Activated CD4-positive, alpha-beta T cell treated with anti-CD3 and anti-CD28 coated beads for 1 hour (primary cell): ENCODE measurements at places on chromosomes 2 and 18.

- DNase-seq = no peak
Observed at GRCh38 chr2:223487214-223487846, 114.8 kb downstream of the SCG2 start.

DNA sequence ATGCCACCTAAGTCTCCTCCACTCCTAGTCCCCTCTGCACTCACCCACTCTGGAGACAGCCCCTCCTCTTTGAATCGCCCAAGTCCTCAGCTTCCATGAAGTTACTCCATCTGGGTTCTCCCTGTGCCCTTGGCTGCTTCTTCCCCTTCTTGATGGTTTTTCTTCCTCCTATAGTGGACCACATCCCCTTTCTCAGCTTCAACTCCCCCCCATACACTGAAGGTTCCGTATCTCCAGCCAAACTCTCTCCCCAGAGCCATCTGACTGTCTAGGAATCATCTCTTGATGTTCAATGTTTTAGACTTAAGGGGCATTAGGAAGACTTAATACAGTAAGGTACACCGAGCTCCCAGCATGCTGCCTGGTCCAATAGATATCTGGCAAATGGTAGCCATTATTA lies 39.6 kb downstream of the EMX1 start:
- no peak for DNase-seq

DNA sequence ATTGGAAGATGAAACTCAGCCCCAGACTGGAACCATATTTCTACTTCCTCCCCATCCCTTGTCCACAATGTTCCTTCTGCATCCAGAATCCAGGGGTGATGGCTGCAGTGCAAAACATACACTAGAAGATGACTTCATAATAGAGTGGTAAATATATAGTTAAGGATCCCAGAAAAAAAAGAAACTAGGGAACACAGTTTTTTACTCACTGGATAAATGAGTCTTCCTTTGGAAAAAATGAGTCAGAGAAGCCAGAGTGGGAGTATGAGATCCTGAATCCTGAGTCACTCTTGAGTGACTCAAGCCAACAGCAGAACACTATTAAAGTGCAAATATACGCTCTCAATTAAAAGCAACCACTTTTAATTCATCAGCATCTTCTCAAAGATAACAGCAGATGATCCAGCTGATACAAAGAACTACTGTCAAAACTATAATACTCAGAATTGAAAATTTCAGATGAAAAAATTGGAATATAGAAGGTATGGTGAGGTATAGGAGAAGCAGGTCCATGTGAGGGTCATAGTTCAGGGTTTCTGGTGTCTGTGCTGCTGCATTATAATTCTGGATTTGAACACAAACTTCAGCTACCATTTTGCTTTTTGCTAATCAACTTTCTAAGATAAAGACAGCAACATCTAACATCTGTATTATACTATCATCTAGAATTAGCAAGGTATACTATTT lies 987.2 kb upstream of the CDH2 start:
- DNase-seq = no peak

GRCh38 chr2:96325041-96325883 lies at the start of gene ITPRIPL1:
Gene ITPRIPL1, plus strand, starts transcription at chr2:96325317. Its CDS starts 523 bp downstream, at chr2:96325840.
- no peak for DNase-seq

DNA sequence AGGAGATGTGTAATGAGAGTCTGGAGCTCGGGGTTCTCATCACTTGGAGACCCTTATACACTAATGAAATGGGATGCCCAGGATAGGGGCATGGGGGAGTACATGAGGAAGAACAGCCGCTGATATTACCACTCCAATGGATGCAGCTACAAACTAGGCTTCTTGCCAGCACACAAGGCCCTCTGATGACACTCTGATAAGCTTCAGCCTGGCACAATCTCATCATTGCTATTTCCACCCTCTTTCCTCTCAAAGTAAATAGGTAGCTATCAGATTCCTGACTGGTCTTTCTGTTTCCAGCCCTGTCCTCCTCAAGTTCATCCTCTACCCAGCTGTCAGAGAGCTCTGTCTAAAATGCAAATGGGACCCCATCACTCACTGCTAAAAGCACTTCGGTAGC lies 103.0 kb downstream of the GPR39 start:
- no peak for DNase-seq

- no peak for DNase-seq
Observed at GRCh38 chr2:134277223-134277622, 23.4 kb downstream of the MGAT5 start.

- DNase-seq = no peak
Observed at GRCh38 chr2:155412598-155412997, 714.1 kb downstream of the KCNJ3 start.

DNA sequence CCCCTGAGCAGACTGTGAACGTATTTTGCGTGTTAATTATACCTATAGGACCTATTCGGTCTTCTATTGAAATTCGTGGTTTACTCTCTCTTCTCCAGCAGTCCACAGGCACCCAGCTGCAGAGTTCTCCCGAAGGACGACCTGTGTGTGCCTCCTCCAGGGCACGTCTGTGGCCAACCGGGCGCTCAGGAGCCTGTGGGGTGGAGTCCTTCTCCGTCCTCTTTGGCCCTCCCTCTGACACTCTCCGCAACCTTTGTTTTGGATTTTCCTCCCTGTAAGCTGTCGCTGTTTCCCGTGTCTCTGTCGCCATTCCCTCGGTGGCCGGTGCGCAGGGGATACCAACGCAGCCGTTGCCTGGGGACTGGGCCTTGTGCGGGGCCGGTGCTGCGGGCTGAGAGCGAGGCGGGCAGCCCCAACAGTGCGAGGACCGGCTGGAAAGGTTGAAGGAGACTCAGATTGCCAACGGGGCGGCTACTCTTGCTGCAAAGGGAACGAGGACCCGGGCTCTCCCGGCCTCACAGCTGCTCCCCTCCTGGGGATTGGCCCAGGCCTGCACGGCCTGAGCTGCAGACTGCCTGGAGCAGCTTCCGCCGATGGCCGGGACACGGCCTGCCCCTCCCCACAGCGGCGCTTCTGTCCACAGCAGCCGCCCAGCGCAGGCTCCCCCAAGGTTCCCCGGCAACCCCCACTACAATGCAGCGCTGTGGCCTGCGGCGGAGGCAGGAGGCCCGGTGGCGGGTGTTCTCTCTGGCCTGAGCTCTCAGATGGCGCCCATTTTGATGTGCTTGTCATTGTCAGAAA lies 221.0 kb downstream of the MTX2 start:
- no peak for DNase-seq
